SHP77 (cell line): ENCODE measurements at places on chromosomes 12 and 14.

DNA sequence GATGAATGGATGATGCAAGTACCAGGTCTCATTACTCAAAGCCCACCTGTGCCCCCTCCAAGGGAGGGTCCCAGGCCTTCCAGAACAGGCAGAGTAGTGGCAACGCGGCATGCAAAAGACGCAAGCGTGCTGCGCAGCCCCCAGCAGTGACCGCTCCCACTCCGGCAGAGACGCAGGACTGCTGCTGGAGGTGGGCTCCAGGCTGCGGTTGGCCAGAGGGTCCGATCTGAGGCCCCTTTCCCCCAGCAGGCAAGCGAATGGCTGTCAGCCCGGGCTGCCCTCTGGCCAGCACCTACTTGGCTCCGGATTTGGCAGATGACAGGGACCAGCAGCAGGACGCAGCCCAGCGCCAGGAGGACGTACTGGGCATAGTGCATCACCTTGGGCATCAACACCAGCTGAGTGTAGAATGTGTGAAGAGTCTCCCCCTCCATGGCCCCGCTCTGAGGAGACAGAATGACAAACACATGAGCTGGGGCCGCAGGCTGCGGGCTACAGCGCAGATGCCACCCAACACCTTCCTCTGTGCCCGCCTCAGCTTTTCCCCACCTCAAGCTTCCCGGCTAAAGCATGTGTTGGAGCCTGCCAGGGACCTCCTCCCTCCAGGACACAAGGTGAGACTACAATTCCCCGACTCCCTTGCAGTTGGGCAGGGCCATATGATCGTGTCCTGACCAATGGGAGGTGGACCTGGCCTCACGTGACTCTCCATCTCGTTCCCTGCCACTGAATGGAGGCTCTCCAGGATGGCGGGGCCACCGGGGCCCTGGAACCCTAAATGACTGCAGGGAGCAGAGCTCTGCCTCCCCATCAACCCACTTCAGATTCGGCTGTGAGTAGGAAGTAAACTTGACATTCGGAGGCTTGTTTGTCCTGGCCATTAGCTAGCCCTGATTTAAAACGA is 77.4 kb downstream of the SCARB1 start:
- no peak for DNase-seq

DNA sequence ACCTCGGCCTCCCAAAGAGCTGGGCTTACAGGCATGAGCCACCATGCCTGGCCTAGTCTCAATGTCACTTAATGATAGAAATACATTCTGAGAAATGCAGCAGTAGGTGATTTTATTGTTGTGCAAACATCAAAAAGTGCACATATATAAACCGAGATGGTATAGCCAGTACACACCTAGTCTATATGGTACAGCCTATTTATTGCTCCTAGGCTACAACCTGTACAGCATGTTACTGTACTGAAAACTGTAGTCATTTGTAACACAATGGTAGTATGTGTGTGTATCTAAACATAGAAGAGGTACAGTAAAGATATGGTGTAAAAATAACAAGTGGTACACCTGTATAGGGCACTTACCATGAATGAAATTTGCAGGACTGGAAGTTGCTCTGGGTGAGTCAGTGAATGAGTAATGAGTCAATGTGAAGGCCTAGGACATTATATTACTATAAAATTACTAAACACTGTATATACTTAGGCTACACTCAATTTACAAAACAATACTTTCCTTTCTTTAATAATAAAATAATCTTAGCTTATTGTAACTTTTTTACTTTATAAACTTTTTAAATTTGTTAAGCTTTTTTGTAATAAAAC is 166.7 kb upstream of the SYT1 start:
- DNase-seq, result no peak

- DNase-seq, result no peak
These were observed 7.1 kb downstream of the OSBPL8 start for GRCh38 chr12:76552343-76552938.

- no peak for DNase-seq
These were observed 98.1 kb downstream of the KLRB1 start for GRCh38 chr12:9509464-9510161.

- no peak for DNase-seq
These were observed 387.9 kb downstream of the SYT1 start for GRCh38 chr12:79252358-79253075.

GRCh38 chr14:99515301-99516155 is 34.3 kb downstream of the CCNK start:
- no peak for DNase-seq

DNA sequence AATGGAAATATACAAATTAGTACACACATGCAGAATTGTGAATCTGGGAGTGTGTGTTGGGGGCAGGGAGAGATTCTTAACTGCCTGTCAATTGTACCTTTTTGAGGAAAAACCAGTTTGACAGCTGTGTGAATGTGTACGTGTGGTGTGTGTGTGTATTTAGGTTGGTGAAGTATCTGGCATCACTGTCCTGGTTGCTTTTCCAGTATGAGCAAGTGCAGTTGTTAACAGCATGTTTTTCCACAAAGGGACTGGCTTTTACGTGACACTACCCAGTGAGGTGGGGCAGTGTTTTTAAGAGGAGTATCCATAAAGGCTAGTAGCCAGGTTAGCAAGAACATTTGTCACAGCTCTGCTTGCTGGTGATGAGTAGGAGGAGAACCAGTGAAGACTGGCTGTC is 56.1 kb downstream of the DAAM1 start:
- DNase-seq, result no peak

DNA sequence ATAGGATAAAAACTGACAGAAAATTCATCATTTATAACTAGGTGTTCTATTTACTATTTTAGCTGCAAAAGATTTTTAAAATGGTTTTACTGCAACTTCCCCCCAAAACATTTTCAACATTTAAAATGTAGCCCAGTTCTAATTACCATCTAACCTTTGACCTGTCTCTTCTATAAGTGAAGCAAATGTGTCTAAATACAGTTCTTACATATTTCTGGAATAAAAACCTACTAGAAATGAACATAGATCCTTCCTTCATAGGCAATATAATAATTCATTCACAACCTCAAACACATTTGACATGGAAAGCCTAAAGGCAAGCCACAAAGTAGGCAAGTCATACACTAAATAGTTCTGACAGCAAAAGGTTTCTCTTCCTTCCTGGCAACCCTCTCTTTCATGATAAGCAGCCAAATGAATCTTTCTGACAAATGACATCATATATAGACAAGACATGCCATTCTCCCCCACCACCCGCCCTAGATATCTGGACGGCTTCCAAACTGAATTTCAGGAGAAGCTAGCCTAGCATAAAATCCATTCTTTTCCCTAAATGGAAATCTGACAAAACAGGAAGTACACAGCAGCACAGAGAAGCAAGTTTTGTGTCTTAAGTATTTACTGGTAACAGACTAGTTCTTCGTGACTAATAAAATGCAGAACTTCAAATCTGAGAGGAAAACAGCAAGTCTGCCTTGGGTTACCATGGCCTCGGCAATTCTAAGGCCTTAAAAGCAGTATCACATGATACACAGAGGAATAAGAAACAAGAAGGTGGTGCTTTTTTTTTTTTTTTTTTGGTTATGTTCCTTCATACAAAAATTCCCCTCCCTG is 17.2 kb upstream of the ARID4A start:
- no peak for DNase-seq

DNA sequence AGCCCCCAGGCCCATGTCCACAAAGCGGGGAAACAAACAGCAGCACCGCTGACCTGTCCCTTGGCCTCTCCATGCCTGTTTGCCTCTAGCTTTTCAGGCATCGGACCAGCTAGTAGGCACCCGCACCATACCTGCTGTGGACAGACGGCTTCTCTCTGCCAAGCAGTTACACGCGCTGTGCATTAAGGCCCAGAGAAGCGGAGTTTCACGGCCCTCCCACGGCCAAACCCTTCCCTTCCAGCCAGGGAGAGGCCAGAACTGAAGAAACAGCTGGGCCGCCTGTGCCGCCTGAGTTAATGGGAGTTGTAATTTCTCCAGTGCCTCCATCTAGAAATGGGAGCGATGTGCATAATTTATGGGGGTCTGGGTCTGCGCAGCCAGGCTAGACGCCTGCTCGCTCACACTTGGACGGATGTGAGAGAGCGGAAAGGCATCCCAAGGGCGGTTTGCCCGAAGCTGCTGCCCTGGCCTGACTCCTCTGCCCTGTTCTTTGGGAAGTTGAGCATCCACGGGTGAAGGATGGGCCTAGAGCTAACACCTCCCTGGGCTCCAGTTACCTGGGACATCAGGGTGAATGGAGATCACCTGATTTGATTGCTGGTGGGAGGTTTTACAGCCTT is 89.7 kb upstream of the BCL11B start:
- no peak for DNase-seq

DNA sequence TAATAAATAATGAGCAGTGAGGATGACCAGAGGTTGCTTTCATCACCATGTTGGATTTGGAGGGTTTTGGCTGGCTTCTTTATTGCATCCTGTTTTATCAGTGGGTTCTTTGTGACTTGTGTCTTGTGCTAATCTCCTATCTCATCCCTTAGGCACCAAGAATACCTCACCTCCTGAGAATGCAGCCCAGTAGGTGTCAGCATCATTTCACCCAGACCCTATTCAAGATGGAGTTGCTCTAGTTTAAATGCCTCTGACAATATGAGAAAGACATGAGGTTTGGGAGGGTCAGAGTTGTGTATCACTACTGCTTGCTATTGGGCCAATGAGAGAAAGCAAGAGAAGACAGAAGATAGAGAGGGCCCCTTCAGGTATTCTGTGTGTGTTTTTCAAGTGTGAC is 592.2 kb downstream of the ETNK1 start:
- no peak for DNase-seq

GRCh38 chr12:70982286-70982685 is 61.7 kb upstream of the PTPRR start:
- DNase-seq, result no peak

DNA sequence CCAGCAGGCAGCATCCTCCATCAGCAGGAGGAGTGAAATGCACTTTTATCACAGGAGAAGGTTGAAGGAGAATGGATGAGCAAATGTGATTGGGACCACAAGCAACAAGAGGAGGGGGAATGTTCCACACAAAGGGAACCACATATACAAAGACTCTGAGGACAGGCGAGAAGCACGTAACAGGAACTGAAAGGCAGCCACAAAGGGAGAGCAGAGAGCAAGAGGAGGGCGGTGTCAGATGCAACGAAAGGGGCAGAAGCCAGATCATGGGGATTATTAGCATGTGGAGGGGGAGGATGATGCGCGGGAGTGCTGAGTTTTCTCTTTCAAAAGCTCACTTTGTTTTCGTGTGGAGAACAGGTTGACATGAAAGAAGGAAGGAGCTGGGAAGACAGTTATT is 241.1 kb downstream of the SPTSSA start:
- no peak for DNase-seq

- no peak for DNase-seq
These were observed 19.4 kb downstream of the RALGAPA1 start for GRCh38 chr14:35789651-35790050.

GRCh38 chr12:3263282-3263681 is 186.1 kb downstream of the TSPAN9 start:
- no peak for DNase-seq

GRCh38 chr12:3432868-3433267 is 58.1 kb upstream of the PRMT8 start:
- DNase-seq, result no peak

DNA sequence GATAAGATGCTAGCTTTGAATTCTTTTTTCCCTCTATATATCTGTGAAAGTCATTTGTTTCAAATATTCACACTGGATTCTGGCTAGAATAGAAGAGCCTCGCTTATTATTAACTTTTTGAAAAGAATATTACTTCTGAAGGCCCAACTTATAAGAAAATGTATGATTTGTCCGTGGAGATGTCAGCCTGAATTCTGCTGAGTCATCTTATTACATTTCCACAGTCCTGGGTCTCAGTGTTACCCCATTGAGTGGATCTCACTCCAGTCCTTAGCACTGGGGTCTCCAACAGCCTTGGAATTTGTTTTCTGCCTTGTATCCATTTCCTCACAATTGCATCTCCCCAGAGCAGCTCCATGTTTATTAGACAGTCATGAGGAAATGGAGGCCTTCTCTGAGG is 907.9 kb downstream of the VRK1 start:
- no peak for DNase-seq

DNA sequence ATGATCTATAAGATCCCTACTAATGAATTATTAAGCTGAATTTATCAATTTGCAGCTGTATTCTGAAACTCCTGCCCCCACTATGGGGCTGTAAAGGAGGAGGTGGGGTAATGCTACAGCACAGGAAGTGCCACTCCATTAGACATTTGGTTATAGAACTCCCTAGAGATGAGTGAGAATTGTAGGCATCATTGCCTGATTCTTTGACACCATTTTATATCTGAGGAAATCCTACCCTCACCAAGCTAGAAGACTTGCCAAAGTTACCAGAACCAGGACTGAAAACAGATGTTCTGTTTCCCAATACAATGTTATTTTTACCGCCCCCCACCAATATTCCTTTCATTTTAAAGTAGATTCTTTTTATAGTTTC is 182.4 kb downstream of the EGLN3 start:
- no peak for DNase-seq

GRCh38 chr14:39488600-39488999 is 56.4 kb upstream of the FBXO33 start:
- DNase-seq, result no peak

DNA sequence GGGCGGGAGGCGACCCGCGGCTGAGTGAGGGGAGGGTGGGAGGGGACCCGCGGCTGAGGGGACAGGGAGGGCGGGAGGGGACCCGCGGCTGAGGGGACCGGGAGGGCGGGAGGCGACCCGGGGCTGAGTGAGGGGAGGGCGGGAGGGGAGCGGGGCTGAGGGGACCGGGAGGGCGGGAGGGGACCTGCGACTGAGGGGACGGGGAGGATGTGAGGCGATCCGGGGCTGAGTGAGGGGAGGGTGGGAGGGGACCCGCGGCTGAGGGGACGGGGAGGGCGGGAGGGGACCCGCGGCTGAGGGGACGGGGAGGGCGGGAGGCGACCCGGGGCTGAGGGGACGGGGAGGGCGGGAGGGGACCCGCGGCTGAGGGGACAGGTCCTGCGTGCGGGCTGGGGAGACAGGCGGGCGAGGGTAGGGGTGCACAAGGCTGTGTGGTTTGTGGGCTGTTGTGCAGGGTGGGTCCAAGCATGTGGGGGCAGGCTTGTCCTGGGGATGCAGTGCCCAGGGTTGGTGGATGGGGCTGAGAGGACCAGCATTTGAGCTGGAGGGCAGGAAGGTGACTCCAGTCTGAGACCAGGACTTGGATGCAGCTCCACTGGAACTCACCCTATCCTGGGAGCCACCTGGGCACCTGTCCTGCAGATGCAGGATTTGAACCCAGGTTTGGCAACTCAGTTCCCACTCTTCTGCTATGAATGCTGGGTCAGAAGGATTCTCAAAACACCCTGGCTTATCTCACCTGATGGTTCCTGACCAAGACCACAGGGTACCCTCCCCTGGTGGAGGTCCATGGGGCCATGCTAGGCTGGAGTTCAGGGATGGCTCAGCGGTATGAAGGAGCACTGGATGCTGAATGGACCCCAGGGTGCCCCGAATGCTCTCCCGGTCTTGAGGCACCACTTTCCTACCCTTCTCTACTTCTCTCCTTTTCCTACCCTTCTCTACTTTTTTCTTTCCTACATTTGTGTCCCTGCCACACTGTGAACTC is 9.4 kb downstream of the PLD4 start:
- DNase-seq, result no peak
